ENCODE measurements at places on chromosomes 2 and 18.
A peak's percentile ranks its signal among the peaks of the same experiment; 100 is the strongest.

- DNase-seq: no peak
Observed at GRCh38 chr2:23609254-23609653, 224.3 kb downstream of the KLHL29 start.

- DNase-seq: no peak
Observed at GRCh38 chr2:162382278-162382677, 38.3 kb downstream of the GCA start.

- no peak for DNase-seq
Observed at GRCh38 chr2:48723129-48723528, 32.4 kb downstream of the LHCGR start.

- DNase-seq: no peak
Observed at GRCh38 chr2:26757873-26758789, 6.0 kb upstream of the SLC35F6 start.

DNA sequence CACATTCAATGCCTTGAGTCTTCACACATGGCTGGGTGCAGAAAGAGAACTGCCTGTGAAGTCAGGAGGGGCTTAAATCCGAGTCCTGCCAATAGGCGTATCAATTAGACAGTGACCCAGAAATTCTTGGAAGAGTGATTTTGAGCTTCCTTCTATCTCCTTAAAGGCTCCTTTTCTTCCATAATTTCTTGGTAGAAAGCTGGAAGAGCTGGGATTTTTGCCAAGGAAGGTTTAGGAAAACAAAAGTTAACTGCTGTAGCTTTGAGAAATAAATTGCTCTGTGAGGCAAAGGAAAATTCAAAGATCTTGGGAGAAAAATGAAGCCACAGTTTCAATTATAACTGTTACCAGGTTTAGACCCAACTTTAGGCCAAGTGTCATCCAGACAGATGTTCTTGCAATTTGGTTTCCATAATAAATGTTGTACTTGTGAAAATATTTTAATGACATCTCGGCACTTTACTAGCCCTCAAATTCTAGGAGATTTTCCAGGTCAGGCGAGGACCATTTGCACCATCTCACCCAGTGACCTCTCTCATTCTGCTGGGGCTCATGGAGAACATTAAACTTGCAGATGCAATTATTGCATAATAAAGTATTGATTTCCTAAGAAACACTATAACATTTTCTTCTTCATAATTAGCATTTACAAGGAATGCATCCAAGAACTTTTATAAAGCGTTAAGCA lies 329.7 kb upstream of the MEIS1 start:
- peak; percentile 37 for DNase-seq

GRCh38 chr2:106972782-106973181 lies 86.8 kb upstream of the ST6GAL2 start:
- no peak for DNase-seq

- no peak for DNase-seq
Observed at GRCh38 chr2:173033084-173033483, 42.6 kb upstream of the MAP3K20 start.

DNA sequence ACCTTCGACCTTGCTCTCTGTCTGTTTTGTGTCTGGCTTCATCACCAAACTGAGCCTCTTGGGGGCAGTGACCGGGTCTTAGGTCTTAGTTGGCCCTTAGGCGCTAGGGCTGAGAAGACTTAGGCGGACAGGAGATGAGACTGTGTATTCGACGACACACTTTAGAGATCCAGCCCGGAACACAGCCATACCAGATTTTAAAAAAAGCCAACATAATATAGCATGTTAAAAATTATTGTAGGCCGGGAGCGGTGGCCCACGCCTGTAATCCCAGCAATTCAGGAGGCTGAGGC lies 9.5 kb upstream of the PROC start:
- peak; percentile 42 for DNase-seq

DNA sequence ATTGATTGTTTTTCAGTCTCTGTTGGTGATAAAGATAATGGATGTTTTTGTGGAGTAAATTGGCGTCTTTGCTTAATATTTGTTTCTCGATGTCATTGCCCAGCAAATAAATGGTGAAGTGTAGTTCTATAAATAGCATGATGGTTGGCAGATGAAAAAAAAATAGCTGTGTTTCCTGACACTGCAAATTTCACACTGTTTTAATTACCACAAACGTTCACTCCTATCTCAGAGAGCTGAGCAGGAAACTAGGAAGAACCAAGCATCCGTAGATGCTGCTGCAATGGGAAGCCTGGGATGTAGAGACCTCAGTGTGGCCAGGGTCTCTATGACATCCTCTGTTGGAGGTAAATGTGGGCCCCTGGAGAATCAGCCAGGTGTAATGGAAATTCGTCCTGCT lies 183.2 kb downstream of the CYRIA start:
- DNase-seq: no peak

- DNase-seq: peak; percentile 13
Observed at GRCh38 chr18:58661423-58661822, 9.8 kb upstream of the MALT1 start.

GRCh38 chr2:216911008-216911407 lies 51.1 kb upstream of the TNP1 start:
- DNase-seq: no peak

DNA sequence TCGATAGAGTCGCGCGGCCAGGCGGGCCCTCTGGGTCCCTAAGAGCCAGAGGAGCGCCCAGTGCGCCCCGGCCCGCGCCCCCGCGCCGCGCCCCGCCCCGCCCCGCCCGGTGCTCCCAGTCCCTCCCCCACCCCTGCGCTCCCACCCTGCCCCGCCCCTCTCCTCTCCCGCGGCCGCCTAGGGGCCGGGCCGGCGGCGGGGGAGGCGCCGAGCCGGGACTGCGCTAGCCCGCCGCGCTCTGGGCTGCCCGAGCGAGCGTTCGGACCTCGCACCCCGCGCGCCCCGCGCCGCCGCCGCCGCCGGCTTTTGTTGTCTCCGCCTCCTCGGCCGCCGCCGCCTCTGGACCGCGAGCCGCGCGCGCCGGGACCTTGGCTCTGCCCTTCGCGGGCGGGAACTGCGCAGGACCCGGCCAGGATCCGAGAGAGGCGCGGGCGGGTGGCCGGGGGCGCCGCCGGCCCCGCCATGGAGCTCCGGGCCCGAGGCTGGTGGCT lies at the start of gene GPC1:
GPC1 (plus strand) TSS at position 207 of the 491 bp plus-strand sequence; CDS start at position 463, 256 bp downstream.
- DNase-seq: peak; percentile 94

GRCh38 chr2:8606649-8607550 lies 75.0 kb upstream of the ID2 start:
- DNase-seq: no peak

- no peak for DNase-seq
Observed at GRCh38 chr18:69705987-69706386, 241.7 kb downstream of the CD226 start.

- no peak for DNase-seq
Observed at GRCh38 chr2:28639092-28639691, 112.4 kb upstream of the PPP1CB start.

- no peak for DNase-seq
Observed at GRCh38 chr2:225495706-225496105, 96.2 kb downstream of the NYAP2 start.

GRCh38 chr2:46308081-46308480 lies 10.9 kb downstream of the EPAS1 start:
- no peak for DNase-seq

DNA sequence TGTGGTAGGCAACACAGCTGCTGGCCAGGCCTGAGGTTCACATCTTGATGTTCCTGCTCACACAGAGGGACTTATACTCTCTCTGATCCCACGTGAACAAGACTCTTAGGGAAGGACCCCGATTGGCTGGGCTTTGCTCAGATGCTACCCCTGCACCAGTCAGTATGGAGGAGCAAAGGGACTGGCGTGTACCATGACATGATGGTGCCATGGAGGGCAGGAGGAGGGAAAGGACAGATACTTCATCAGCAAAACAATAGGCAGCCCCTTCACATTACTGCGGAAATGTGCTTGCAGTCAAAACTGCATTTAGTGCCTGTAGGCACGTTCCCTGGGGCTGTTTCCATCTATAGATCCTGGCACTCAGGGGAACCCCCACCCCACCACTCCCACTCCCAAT lies 42.7 kb downstream of the ZFP36L2 start:
- DNase-seq: no peak

GRCh38 chr2:111924617-111925107 lies 26.3 kb downstream of the MERTK start:
- DNase-seq: no peak

- DNase-seq: peak; percentile 2
Observed at GRCh38 chr18:1732143-1732542, 827.5 kb downstream of the ADCYAP1 start.

- no peak for DNase-seq
Observed at GRCh38 chr2:180761224-180761623, 219.2 kb upstream of the UBE2E3 start.

DNA sequence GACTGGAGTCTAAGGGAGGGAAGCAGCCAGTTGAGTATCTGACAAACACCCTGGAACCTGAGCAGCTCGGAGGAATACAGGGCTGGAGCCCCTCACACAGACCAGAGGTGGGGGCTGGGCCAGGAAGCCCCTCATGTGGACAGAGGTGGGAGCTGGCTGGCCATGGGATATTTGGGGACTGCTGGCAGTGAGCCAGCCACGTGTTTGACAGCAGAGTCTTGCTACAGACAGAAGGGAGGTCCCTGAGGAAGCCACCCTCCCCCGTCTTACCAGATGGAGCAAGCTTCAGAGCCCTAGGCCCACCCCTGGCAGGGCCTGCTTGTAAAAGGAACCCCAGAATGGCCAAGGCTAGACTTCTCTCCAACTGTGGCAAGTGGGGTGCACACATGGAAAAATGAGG lies 3.6 kb upstream of the MTERF4 start:
- DNase-seq: no peak

- DNase-seq: no peak
Observed at GRCh38 chr2:128714285-128714684, 395.6 kb upstream of the HS6ST1 start.

DNA sequence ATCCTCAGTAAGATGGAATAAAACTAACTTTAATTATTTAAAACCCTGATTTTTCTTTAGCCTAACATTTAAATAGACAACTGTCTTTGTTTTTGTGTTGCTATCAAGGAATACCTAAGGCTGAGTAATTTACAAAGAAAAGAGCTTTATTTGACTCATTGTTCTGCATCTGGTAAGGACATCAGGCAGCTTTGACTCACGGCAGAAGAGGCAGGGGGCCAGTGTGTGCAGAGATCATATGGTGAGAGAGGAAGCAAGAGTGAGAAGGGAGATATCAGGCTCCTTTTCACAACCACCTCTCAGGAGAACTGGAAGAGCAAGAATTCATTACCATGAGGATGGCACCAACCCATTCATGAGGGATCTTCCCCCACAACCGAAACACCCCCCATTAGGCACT lies 64.6 kb upstream of the TFPI start:
- peak; percentile 31 for DNase-seq

GRCh38 chr2:22282220-22282619 lies 1102.8 kb upstream of the KLHL29 start:
- DNase-seq: no peak

DNA sequence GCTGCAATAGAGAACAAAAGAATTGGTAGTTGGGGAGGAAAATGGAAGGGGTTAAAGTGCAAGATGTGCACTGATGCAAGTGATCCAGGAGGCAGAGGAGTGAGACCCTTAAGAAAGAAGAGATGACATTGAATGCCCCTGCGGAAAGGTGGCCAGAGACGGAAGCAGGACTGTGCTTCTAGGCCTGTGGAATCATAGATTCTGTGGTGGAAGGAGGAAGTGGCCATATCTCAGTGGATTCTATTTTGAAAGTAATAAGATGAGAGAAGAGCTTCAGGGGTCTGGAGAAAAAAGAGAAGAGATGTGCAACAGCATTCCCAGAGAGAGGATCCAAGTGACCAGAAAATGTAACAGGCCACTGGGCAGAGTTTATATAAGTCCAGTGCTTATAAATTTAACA lies 18.6 kb upstream of the GYPC start:
- no peak for DNase-seq

- DNase-seq: no peak
Observed at GRCh38 chr2:227713291-227713690, 4.5 kb downstream of the SLC19A3 start.

- no peak for DNase-seq
Observed at GRCh38 chr18:2926528-2926927, 79.7 kb downstream of the EMILIN2 start.

- DNase-seq: no peak
Observed at GRCh38 chr18:75363446-75364225, 63.9 kb downstream of the SMIM21 start.

- DNase-seq: peak; percentile 3
Observed at GRCh38 chr2:194491409-194492115, 1165.5 kb upstream of the SLC39A10 start.

GRCh38 chr2:28469304-28469703 lies 26.6 kb upstream of the PLB1 start:
- DNase-seq: no peak

- peak; percentile 60 for DNase-seq
Observed at GRCh38 chr2:73111073-73112025, 1.4 kb downstream of the RAB11FIP5 start.

GRCh38 chr2:133633881-133634409 lies 65.7 kb upstream of the NCKAP5 start:
- no peak for DNase-seq

DNA sequence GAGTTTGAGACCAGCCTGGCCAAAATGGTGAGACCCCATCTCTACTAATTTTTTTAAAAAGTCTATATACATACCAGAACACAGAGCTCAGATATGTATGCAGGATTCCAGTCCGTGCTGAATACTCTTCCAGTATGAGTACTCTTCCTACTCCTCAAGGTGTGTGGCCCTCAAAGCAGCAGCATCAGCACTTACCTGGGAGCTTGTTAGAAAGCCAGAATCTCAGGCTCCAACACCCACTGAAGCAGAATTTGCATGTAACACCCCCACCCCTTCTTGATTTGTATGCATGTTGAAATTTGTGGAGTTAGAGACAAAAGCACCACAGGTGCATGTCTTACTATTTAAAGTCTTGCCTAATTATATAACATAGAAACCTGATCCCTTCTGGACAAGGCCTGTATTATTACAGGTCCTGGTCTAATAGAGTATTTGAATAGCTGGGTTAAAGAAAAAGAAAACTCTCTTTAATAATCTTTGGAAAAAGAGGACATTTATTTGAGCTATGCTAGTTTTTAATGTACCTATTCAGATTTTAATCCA lies 50.3 kb upstream of the NFE2L2 start:
- DNase-seq: no peak

DNA sequence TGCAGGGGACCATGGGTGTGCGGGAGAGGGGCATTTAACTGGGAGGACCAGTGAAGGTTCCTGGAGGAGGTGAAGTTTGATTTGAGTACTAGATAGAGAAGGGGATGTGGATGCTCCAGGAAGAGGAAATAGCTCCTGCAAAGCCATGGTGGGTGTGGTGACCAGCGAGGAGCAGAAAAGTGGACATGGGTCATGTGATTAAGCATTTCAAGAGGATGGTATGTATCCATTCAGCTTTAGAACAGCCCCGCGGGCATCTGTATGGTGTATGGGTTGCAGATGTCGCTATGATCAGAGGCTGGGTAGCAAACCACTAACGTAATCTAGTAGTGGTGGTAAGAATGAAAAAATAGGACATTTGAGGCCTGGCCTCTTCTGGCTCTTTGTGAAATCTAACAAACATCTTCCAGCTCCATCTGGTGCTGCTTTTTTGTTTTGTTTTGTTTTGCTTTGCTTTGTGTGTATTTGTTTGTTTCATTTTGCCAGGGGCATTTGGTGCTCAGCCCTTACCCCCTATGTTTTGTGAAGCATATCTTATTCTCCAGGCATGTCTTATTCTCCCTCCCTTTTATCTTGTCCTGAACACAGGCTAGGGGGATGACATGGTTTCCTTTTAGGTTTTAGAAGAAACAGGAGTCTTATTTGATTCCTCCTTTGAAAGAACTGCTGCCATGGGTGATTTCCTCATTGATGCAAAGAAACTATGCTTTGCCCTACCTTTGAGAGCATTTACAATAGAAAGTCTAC lies 226.1 kb downstream of the LRRTM1 start:
- no peak for DNase-seq
